Hematopoietic multipotent progenitor cell treated with erythropoietin and hydrocortisone succinate and interleukin-3 and kit ligand, for 15 days (in vitro differentiated cells): ENCODE measurements at places on chromosomes 7 and 10.

DNA sequence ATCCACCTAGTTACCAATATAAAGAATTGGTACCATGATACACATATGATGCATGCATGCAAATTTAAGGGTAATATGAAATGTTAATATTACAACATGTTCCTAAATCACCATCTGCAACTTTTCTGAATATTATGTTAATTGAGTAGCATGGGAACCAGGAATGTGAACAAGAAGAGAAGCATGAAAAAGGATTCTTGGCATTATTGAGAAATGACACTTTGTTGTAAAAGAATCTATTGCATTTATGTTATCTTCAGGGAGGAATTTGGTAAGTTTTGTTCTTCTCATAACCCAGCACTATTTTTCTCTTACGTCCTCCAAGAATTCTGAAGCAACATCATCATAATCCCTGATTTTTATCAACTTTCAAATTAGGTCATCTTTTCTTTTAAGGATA, 159.9 kb upstream of the SLC25A13 start:
- DNase-seq: no peak

DNA sequence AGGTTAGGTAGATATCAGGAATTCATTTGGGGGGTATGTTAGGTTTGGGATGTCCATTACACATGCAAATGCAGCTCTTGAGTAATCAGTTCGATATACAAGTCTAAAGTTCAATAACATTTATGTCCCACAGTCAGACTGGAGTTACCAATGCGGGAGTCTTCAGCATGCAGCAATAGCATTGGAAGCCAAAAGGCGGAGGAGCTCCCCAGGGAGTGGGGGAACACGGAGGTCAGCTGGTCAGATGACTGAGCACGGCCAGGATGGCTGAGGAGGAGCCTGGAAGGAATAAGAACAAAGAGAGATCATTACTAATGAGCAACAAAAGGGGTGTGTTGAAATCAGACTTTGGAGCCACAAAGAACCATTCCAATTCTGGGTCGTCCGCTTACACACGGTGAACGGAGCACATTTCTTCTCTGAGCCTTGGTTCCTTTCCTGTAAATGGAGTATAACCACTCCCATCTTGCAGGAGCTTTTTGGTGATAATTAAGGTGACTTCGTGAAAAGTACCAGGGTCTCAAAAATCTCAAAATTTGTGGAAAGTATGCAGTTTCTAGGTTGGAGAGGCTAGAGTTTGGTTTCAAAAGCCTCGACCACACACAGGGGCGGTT, 478 bp upstream of the ZNF22 start:
- no peak for DNase-seq

- DNase-seq: no peak
These were observed 402.3 kb upstream of the PCDH15 start for GRCh38 chr10:55203319-55203718.

DNA sequence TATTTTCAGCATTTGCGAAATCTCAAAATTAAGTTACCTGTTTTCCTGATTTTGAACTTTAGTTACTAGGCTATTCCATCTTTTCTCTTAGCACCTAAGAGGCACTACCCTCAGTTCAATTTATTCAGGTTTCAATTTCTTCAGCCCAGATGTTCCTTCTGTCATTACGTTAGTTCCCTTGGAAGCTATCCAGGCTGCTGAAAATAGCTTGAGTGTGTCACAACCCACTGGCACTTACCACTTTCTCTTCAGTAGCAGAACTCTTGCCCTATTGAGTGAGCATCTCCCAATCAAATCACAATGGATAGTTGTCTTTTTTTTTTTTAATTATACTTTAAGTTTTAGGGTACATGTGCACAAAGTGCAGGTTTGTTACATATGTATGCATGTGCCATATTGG, 332.7 kb upstream of the LRGUK start:
- DNase-seq: no peak

- DNase-seq: peak; percentile 28
These were observed 4.3 kb downstream of the SLC29A3 start for GRCh38 chr10:71323407-71323806.

DNA sequence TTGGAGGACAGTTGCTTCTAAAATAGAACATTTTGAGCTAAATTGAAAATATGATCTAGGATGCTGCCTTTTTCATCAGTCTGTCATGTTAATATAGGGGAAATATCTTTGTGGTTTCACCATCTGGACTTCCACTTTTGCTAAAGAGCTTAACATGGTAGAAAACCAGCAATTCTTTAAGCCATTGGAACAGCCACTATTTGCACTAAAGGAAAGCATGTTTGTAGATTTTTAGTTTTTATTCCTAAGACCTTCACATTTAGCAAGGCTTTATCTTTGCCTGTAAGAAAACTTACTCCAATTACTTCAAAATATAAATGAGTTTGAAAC, 291.0 kb downstream of the RNLS start:
- no peak for DNase-seq

- no peak for DNase-seq
These were observed 41.0 kb downstream of the ZEB1 start for GRCh38 chr10:31359979-31360378.

DNA sequence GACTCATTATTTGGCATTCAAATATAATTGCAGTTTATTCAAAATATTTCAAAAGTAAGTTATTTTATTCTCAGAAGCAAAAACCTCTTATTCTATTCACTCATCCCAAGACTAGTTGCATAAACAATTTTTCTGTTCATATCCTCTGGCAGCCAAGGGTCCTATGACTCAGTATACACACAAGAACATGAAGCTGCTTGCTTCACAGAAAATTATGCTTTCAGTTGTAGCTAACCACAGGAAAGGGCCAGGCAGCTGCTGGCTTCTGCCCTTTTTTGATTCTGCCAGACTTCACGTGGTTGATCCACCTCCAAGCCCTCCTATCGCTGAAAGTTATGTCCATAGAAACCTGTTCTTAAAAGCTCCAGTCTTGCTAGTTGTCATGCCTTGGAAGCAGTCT, 108.8 kb downstream of the ABCA13 start:
- DNase-seq: no peak

- DNase-seq: no peak
These were observed 690.5 kb downstream of the PARD3 start for GRCh38 chr10:34124522-34125035.

- no peak for DNase-seq
These were observed 5.5 kb downstream of the RASSF4 start for GRCh38 chr10:44965104-44965503.

- no peak for DNase-seq
These were observed 94.4 kb downstream of the JAZF1 start for GRCh38 chr7:28086198-28086597.

DNA sequence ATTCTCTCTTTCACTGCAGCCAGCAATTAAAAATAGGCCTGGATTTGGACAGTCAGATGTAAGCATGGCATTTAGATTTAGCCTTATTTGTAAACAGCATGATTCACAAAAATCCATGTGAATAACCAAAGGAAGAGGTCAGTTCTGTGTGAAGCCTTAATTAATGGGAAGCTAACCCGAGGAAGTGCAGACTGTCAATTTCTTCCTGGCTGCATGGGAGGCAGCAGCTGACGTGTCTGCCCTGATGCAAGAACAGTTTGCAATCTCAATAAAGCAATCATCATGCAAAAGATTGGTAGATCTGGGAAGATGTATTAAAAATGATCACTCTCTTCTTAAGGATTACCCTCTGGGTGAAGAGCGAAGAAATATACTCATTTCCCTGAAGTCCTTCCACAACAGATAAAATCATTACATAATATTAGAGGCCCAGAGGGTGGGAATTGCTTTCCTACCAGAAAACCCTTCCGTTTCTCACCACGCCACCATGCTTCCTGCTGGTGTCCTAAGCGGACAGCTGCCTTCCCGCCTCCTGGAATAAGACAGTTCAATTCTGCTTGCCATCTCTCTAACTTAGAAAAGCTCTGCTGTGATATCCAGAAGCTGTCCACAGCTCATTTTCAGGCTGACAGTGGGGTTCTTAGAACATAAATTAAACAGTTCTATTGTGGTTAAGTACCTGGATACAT, 526.7 kb upstream of the NRP1 start:
- DNase-seq: no peak

DNA sequence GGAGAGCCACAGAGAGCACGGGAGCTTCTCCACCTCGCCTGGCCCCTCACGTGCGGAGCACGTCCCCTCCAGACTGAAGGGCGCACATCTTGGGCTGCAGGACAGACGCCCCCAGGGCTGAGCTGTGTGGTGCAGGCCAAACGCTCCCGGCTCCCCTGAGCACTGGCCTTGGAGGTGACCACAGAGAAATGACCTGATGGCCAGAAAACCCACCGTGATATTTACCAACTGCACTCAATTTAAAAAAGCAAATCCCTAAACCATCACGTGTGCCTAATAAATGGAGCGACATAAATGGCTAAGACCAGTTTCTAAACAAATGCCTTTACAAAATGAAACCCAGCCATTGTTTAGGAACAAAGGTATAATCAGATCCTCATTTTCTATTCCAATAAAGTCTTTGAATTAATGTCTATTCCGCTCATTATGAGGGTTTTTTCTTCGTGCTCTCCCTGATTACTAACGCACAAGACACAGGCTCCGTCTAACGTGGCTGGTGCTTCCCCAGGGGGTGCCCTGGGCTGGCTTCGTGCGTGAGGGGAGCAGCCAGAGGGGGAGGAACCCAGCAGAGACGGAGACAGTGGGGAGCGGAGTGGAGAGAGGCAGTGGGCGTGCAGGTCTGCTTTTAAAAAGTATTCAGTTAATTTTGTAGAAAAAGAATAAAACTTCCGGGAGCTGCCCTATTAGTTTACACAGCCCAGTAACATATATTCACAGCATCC, 190.3 kb downstream of the DNAJB6 start:
- no peak for DNase-seq

DNA sequence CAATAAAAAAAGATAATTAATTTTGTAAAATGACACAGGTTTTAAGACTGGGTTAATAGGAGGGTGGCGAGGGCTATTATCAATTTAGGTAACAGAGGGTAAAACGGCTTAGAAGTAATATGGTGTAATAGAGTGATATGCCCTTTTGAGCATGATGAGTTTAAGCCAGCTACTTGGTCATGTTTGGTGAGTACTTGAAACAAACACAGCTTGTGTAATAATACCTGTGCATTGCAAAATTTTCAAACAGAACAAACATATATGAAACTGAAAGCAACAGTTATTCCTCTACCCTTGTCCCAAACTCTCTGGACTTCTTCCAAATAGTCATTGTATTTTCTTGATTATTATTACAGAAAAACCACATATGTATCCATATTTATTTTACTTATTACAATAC, 241.7 kb downstream of the MAGI2 start:
- DNase-seq: no peak

- DNase-seq: no peak
These were observed 29.4 kb upstream of the GPR26 start for GRCh38 chr10:123636598-123637325.

- DNase-seq: no peak
These were observed 5.2 kb downstream of the LGI1 start for GRCh38 chr10:93762979-93763391.

- no peak for DNase-seq
These were observed 102.6 kb upstream of the AFAP1L2 start for GRCh38 chr10:114506871-114507385.

DNA sequence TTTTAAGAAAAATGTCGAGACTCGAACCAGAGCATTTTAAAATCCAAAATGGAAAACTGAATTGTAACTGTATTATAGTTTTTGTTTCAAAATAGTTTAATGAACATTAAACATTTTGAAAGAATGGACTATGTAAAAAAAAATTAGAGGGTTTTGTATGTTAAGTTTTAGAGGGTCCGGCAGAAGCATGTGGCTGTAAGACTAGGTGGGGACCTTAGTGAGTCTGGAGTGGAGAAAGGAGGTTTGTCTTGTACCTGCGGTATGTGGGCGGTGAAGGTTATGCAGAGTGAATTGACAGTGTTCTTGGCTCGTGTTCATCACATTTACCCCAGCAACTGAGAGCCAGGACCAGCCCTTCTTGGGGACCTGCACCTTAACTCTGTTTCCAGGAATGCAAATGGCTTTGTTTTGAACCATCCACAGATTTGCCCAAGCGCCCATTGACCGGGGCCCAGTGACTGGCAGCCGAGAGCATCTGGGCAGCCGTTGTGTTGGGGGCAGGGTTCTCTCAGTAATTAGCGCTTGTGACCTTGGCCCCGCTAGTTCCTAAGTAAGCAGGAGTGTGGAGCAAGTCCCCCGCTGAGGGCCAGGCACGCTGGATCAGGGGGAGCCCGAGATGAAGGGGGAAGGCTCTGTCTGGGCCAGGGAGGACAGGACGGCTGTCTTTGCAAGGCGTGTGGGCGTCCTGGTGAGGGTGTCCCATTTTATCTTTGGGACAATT, 1.4 kb upstream of the KLF6 start:
- peak; percentile 40 for DNase-seq

DNA sequence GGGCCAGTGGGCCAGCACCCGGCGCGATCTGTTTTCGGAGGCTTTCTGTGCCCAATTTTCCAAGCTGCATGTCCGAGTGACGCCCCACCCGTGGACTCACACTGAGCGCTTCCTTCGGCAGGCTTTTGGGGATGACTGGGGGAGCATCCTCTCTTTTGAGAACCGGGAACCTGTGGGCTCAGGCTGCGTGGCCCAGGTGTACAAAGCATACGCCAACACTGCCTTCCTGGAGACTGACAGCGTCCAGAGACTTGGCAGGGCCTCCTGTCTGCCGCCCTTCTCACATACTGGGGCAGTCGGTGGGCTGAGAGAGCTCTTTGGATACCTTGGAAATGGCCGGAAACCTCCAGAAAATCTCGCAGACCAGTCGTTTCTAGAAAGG, 1.0 kb downstream of the ADCK2 start:
- DNase-seq: no peak

GRCh38 chr7:148173369-148173768, 417.2 kb upstream of the C7orf33 start:
- DNase-seq: no peak

DNA sequence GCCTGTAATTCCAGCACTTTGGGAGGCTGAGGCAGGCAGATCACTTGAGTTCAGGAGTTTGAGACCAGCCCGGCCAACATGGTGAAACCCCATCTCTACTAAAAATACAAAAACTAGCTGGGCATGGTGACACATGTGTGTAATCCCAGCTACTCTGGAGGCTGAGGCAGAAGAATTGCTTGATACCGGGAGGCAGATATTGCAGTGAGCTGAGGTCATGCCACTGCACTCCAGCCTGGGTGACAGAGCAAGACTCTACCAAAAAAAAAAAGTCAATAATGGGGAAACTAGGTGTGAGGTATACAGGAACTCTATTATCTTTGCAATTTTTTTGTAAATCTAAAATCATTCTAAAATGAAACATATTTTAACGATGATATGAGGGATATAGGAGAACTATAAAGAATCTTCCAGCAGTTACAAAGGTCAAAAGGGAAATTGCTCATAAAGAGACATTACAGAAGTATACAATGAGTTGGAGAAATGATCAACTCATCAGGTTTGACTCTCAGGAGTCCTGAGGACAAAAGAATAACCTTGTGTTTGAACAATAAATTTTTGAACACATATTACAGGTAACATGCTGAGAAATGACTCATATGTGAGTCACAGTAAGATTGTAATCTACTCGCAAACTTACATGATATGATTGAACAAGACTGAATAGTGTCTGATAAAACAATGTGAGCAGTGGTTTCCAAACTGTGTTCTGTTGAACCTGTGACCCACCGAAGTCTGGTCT, 272.6 kb downstream of the FGFR2 start:
- no peak for DNase-seq

GRCh38 chr7:51456431-51457060, 139.9 kb upstream of the COBL start:
- no peak for DNase-seq
